ENCODE measurements at places on chromosomes 7 and 10.

- DNase-seq = peak; percentile 69
These were observed 25.0 kb downstream of the ZNF487 start for GRCh38 chr10:43461950-43462349.

DNA sequence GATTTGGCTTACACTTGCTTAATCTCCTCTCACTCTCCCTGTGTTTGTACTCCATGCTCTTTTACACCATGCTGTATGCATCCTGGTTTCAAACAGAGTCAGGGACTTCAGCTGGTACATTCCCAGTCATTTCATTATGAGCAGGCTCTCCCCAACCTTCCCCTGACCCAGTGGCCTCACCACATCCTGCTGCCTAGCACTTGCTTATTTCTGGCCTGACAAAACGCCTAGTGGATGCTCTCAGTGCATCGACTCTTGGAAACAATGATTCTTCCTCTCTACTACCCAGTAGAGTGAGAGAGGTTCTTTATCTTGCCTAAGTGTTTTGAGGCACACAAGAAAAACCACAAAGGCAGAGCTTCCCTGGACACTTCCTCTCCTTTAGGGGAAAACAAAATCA lies 63.4 kb downstream of the CAV1 start:
- DNase-seq = no peak

DNA sequence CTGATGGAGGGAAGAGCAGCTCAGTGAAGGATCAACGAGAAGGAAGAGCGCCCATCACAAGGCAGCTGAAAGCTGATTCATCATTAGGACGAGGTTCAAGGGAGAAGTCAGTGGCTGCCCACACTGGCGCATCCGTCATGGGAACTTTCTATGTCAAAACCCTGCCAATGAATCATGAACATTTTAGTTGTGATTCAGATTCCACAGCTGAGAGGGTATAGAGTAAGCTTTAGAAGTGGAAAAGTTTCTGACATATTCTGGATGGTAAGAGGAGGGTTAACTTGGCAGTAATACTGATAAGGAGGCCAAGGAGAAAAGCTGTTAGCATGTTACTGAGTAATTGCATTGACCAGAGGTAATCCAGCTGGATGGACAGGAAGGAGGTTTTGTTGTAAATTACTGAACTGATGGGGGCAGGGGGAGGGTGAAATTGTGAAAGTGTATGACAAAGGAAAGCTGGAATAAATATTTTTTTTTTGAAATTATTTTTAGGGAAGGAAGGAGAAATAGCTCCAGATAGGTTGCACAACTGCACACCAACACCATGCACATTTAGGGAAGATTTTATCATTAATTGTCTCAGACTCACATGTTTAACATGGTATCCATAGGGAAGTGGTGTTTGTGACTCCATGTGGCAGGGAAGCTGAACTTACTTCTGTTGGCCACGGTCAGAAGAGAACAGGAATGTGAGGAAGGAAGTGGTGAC lies 78.3 kb upstream of the NRP1 start:
- no peak for DNase-seq

DNA sequence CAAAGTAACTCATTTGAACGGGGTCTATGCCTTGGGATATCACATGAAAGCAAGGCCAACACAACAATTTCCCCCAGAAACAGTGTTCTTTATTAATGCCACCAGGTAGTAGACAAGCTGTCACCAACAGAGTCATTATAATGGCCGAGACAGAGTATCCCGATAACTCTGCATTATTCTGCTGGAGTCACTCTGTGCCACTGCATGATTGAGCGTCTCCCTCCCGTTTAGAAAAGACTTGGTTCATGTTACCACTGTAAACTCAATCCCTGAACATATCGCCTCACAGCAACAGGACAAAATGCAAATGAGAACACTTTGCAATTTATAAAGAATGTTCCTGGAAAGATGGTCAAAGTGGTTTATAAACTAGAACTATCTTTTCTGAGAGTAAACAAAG lies 932.5 kb downstream of the GATA3 start:
- DNase-seq = no peak
